ENCODE measurements at places on chromosomes 1 and 21.
A peak's percentile ranks its signal among the peaks of the same experiment; 100 is the strongest.

GRCh38 chr1:213979751-213980586, 7.8 kb upstream of the PROX1 start:
- DNase-seq, result no peak

- DNase-seq, result peak; percentile 1
Measured at GRCh38 chr1:168466092-168466713, 77.6 kb downstream of the XCL2 start.

DNA sequence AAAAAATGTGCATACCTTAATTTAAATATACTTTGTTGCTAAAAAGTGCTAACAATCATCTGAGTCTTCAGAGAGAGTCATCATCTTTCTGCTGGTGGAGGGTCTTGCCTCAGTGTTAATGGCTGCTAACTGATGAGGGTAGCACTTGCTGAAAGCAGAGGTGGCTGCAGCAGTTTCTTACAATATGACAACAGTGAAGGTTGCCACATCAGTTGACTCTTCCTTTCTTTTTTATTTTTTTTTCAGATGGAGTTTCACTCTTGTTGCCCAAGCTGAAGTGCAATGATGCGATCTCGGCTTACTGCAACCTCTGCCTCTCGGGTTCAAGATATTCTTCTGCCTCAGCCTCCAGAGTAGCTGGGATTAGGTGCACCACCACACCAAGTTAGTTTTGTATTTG, 2.6 kb upstream of the CFAP45 start:
- no peak for DNase-seq

GRCh38 chr21:35475762-35476161, 426.7 kb upstream of the RUNX1 start:
- no peak for DNase-seq

DNA sequence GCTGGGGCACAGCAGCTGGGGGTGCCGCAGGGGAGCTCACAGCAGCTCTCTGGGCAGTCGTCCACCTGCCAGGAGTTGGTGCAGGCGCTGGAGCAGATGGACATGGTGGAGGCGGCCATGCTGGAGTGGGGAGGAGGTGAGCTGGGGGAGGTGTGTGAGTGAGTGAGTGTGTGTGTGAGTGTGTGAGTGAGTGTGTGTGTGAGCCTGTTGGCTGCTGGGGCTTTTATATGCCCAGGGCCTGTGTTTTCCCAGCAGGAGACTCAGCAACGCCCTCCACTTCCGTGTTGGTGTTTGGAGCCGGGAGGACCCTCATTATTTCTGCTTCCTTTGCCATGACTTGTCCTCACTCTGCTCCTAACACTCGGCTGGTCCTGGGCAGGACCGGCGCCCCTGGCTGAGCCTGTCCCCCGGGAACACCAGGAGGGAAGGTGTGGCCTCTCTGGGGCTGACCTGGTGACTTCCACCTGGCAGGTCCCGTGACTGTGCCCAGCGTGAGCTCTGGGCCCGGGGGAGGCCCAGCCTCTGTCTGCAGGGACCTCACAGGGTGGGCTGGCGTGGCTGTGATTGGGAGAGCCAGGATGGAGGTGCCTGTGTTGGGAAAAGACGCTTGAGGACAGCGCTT, at the start of gene KRTAP10-2:
Gene KRTAP10-2 (minus strand): TSS at position 166 of the 622 bp plus-strand sequence. CDS start 47 bp downstream, at position 119.
- DNase-seq, result no peak

GRCh38 chr1:191022856-191023255, 545.2 kb upstream of the BRINP3 start:
- no peak for DNase-seq

DNA sequence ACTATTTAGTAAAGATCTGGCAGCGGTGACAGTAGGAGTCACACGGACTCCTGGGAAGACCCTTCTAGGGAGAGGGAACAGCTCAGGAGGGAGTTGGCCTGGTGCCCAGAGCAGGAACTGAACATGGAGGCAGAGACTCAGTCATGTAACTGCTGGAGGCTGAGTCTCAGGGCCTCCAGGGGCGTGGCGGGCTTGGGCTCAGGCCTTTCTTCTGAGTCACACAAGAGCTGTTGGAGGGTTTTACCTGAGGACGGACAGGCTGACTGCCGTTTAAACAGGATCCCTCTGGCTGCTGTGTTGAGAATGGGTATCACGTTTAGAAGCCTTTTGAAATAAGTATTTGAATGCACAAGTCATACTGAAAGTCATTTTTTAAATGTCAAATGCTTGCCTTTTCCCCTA, 7.2 kb upstream of the ETS2 start:
- DNase-seq, result no peak

GRCh38 chr1:218930472-218931241, 243.0 kb upstream of the LYPLAL1 start:
- DNase-seq, result no peak

DNA sequence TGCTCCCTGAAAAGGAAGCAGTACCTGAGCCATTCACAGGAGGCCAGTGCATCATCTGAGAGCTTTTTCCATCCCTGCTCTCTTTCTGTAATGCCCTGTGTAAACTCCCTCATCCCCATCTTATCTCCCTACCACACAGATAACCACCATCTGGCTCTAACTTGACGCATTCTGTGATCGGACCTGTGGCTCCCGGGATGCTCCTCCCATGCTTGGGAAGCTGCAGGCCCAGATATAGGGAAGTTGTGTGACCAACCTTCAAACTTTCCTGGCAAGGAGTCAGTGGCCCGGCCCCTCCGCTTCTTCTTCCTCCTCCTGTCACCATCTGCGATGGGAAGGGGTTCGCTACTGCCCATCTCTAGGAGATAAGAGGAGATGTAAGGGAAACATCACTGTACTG, 21.1 kb downstream of the MKNK1 start:
- DNase-seq, result no peak

- DNase-seq, result no peak
Measured at GRCh38 chr1:92944901-92945747, 16.1 kb downstream of the DIPK1A start.

DNA sequence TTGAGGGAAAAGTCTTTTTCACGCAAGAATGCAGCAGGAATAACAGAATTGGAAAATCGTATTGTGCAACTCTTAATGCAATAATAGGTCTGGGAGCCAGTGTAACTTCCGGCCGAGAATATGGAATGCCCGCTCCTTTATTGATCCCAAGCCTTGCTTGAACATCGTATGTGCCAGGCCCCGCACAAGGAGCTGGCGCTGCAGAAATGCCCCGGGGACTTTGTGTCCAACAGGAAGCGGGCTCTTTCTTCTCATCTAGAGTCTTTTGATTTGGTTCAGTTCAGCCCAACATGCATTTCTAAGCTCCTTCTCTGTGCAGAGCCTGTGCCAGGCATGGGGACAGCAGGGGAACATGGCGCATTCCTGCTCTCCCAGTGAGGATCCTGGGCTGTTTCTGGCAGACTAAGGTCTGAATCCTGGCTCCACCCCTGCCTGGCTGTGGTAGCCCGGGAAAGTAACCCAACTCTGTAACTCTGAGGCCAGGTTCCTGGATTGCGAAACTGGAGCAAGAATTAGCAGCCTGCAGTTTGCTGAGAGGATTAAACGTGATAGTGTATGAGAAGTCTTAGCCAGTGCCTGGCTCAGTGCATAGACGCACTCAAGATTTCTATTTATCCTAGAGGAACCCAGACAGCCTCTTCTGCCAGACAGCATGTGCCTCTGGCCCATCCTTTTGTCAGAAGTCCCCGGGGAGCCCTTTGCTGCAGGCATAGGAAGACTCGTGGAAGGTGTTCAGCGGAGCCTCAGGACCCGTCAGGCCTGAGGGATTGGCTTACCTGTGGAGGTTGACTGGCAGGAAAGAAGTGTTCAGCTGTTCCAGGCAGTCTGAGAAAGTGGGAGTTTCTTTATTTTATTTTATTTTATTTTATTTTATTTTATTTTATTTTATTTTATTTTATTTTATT, 987 bp upstream of the CDCP2 start:
- DNase-seq, result no peak

All from activated naive CD8-positive, alpha-beta T cell treated with anti-CD3 and anti-CD28 coated beads, Interleukin-2, amount 50 U/mL, for 16 hours (primary cell).